ENCODE measurements at places on chromosomes 4 and X.
A peak's percentile ranks its signal among the peaks of the same experiment; 100 is the strongest.

- peak; percentile 70 for DNase-seq
Measured at GRCh38 chr4:978957-979701, 5.8 kb upstream of the DGKQ start.

- DNase-seq: no peak
Measured at GRCh38 chrX:117508021-117508420, 608.6 kb downstream of the KLHL13 start.

- DNase-seq: peak; percentile 66
Measured at GRCh38 chrX:10121787-10122186, 35.0 kb upstream of the CLCN4 start.

- no peak for DNase-seq
Measured at GRCh38 chr4:6111354-6111960, 88.9 kb downstream of the JAKMIP1 start.

GRCh38 chrX:121504153-121504552 is 456.7 kb downstream of the GLUD2 start:
- DNase-seq: no peak

GRCh38 chr4:680551-680927 is 6.2 kb downstream of the MYL5 start:
- no peak for DNase-seq

DNA sequence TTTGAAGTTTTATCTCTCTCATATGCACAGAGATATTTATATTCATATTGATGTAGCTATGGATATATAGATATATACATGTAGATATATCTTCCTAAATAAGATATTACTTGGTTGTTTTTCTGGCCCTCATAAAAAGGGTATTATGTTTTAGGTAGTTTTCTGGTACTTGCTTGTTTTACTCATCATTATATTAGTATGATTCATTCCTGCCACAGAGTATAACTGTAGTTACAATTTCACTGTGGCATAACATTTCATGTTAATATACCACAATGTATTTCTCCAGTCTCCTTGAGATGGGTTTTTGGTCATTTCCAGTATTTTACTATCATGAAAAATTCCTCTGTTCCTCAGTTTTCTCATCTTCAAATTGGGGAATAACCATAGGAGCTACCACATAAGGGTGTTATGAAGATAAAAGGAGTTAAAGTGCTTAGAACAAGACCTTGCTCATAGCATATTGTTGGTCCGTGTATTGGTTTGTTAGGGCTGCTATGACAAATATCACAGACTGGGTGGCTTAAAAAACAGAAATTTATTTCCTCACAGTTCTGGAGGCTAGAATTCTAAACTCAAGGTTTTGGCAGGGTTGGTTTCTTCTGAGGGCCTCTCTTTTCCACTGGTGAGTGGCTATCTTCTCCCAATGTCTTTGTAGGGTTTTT is 129.7 kb downstream of the TMEM164 start:
- no peak for DNase-seq

GRCh38 chr4:70559211-70559830 is 32.7 kb upstream of the AMBN start:
- DNase-seq: peak; percentile 81

GRCh38 chr4:152458801-152459302 is 77.0 kb downstream of the FBXW7 start:
- peak; percentile 36 for DNase-seq

- no peak for DNase-seq
Measured at GRCh38 chrX:20438871-20439526, 172.3 kb upstream of the RPS6KA3 start.

GRCh38 chrX:49876750-49877149 is 2.5 kb upstream of the USP27X start:
- DNase-seq: peak; percentile 54

- DNase-seq: no peak
Measured at GRCh38 chr4:113756005-113756410, 5.5 kb downstream of the CAMK2D start.

- DNase-seq: no peak
Measured at GRCh38 chr4:70337886-70338420, 3.2 kb downstream of the CABS1 start.

- no peak for DNase-seq
Measured at GRCh38 chr4:87306056-87306455, 16.6 kb downstream of the HSD17B13 start.

GRCh38 chrX:38654302-38654701 is 93.0 kb downstream of the TSPAN7 start:
- DNase-seq: peak; percentile 80

DNA sequence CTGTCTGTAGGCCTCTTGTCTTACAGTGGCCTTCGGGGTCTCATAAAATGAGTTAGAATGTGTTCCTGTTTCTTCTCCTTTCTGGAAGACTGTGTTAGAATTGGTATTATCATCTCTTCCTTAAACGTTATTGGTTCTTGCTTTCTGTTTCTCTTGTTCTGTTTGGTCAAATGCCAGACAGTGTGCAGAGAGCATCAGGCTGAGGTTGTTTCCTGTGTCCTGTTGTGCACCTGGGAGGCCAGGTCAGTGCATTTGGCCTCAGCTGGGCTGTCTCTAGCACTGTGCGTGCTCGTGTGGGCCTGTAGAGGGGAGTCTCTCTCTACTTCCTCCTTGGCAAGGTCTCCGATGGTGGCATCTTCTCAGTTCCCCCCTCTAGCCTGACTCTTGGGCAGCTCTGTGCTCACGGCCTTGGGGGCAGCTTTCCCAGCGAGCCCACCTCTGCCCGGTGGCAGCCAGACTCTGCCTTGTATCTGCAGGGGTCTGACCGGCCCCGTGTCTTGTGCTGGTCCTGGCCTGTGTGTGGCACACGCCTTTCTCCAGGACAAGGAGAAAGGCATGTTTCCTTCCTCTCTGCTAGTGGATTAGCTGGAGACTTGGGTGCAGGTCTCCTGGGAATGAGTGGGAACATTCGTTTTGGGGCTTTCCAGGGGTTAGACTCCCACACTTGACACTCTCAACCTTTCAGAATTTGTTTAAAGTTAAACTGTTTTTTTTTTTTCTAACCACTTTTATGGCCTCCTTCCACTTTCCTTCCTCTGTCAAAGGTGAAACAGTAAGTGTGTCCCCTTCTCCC is 62.3 kb downstream of the FAM193A start:
- DNase-seq: peak; percentile 76

DNA sequence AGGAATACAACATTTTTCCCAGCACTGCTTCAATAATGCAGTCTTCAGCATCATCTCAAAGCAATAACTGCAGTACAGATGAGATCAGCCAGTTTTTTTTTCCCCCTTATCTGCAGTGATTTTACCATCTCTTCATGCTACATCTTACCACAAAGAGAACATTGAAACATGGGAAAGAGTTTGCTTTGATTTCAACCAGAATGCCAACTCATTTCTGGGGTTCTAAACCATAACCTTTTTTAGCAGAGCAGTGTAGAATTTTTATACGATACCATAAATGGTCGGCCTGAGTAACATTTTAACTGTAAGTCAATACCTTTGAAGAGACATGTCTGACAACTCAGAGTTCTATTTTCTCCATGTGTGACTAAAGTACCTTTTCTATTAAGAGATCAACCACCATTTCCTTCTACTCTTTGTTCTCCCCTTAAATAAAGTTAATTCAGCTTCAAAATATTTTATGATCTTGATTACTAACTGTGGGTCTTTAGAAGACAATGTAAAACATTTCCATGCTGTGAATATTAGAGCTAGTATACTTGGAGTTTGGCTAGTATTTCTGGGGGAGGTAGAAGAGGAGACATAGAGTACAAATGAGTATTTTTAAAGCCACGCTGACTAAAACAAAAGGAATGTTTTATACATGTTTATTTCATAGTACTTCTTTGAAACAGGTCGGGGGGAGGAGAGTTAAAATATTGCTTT is 69.1 kb downstream of the TET2 start:
- no peak for DNase-seq

GRCh38 chr4:52711834-52712250 is 39.4 kb downstream of the ERVMER34-1 start:
- no peak for DNase-seq

- no peak for DNase-seq
Measured at GRCh38 chr4:133355633-133356032, 206.5 kb downstream of the PCDH10 start.

DNA sequence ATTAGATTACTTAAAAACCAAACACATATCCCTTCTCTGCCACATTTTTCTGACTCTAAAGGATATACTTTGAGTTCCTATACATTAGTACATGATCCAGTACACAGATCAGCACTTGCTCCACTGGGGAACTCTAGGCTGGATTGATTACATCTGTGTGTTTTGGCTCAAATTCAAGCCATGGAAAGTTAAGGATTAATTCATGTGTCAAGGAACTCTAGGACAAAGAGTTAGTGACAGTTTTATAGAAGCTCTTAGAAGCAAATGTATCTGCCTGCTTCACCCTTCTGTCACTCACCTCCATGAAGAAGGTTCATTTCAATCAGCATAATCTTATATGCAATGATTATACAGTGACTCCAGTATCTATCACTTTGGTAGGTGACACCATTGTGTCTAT is 43.2 kb downstream of the SCFD2 start:
- DNase-seq: no peak

DNA sequence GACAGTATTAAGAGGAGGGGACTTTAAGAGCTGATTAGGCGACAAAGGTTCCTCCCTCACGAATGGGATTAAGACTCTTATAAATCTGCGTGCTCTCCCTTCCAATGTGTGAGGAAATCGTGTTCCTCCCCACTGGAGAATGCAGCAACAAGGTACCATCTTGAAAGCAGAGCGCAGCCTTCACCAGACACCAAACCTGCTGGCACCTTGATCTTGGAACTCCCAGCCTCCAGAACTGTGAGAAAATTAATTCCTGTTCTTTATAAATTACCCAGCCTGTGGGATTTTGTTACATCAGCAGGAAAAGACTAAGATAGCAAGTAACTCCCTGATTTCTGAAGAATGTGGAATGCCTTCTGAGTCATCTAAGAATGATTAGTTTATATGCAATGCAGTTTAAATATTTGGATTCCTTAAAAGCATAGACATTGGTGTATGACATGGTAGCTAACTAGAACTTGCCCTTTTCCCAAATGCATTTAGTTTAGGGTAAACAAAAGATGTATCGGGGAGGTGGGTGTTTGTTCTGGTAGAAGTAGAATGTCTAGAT is 86.1 kb downstream of the USP46 start:
- DNase-seq: no peak

GRCh38 chrX:80578517-80579105 is 158.4 kb downstream of the TENT5D start:
- DNase-seq: peak; percentile 50

GRCh38 chr4:181957088-181957487 is 286.1 kb upstream of the TENM3 start:
- DNase-seq: no peak

- DNase-seq: no peak
Measured at GRCh38 chr4:140019619-140020347, 134.2 kb downstream of the MAML3 start.

DNA sequence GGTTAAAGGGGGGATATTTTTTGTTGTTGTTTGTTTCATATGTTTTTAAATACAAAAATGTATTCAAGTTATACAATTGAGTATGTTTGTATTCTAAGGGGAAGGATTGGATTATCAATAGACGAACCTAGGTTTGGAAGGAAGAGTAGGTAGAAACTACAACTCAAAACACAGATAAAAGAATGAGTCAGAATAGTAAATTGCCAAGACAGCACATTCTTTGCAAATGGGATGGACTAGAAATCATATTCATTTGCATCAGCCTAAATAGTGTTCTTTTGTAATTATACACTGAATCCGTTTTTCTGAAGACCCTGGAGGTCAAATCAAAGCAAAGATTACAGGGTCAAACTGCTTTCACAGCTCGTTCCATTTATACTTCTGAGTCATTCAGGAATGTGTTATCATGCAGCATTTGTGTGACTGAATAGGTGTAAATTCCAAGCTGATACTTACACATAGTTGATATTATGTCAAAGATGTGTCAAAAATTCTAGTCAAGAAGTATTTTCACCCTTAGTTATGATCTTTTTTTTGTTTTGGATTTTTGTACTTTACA is 273.3 kb upstream of the FAT4 start:
- DNase-seq: no peak

- no peak for DNase-seq
Measured at GRCh38 chr4:78186597-78187543, 129.7 kb downstream of the FRAS1 start.

- no peak for DNase-seq
Measured at GRCh38 chr4:42643685-42644084, 13.2 kb downstream of the ATP8A1 start.

GRCh38 chr4:54942721-54943120 is 182.7 kb downstream of the KDR start:
- DNase-seq: peak; percentile 25

- DNase-seq: peak; percentile 82
Measured at GRCh38 chrX:53039236-53039635, 9.4 kb upstream of the GPR173 start.

DNA sequence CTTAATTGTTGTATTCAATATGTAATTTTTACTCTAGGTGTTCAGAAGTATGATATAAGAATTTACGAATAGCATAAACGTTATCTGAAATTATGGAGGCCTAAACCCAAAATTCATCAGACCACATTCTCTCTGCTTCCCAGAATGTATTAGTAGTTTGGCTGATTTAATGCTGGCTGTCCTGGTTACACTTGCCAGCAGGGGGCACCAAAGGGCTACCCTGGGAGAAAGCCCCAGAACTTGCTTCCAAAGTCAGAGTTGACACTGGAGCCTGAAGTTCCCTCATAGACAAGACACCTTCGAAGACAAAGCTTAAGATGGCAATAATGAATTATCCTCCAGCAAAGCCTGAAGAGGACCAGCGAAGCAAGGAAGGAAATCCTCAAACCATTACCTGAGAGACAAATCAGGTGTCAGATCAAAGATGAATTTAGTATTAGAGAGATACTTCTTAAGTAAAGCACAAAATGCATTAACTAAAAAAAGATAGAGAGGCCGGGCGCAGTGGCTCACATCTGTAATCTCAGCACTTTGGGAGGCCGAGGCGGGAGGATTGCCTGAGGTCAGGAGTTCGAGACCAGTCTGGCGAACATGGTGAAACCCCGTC is 11.3 kb upstream of the ANOS1 start:
- peak; percentile 57 for DNase-seq

Measured in hematopoietic multipotent progenitor cell treated with erythropoietin and hydrocortisone succinate and interleukin-3 and kit ligand, for 6 days (in vitro differentiated cells).